ENCODE measurements at places on chromosomes 3 and 15.

DNA sequence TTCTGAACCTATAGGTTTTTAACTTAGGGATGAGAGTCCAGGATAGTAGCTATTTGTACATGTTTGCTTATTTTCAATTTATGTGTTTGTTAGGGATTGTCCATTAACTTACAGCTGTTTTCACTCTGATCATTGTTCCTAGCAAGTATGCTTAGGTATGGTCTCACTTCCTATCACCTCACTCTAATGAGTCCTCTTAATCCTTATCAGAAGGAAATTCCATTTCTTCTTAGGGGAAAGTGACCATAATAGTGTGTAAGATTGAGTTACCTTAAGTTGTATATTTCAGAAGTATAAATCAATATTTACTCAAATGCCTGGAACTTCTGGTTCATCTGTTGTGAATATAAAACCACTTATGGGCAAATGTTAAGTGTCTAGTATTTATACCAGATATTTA, 53.0 kb downstream of the PIAS1 start:
- no peak for DNase-seq

DNA sequence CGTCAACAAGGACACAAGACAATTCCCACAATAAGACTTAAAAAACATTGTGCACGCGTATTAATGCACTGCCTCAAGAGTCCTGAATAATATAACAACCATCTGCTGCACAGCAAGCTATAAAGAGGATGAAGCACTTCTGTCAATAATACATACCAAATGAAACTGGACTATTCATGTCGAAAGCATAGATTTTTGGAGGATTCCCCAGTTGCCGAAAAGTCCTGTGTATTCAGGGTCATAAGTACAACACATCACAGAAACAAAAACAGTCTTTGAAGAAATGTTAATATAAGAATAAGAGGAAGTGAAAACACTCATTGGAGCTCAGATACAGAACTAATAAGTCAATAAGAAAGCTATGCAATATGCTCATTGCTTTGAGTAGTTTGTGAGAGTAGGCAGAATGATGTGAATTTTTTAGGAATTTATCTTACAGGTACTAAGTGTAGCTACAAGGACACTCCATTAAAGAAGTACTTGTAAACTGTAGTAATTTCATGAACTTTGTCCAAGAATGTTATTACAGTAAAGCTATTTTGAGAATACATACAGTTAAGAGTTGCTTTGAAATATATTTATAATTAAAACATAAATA, 31.6 kb downstream of the CBLB start:
- peak; percentile 70 for DNase-seq

- DNase-seq, result no peak
Measured at GRCh38 chr3:52091586-52092270, 35.4 kb upstream of the DUSP7 start.

DNA sequence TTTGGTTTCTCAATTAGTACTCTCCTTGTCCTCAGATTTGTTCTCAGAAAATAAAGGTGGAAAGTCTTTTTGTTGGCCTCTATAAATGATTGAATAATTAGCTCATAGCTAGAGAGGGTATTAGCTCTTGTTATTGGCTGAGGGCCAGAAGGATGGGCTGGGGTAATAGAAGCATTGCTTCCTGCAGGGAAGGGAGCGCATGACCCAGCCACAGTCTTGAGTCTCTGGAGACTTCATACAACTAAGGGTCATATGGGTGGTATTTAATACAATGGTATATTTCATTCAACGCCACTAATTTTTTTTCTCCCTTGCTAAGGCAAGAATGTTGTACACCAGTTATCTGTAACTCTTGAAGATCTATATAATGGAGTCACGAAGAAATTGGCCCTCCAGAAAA, 8.4 kb downstream of the DNAJA4 start:
- DNase-seq, result no peak

DNA sequence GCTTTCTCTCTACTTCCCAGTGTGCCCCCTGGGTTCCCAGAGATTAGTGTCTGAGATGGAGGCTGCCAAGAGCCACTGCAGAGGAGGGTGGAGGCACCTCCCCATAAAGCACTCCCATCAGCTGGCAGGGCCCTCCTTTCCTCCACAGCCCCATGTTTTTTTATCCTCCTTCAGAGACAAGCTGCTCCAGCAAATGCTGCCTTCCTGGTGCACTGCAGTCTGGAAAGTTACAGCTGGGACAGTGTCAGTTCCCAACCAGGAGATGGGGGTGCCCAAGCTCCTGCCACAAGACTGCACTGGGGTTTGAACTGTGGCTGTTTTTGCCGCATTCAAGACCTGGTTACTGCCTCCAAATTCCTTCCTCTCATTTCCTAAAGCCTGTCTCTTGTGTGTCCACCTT, 206.1 kb downstream of the CADPS start:
- no peak for DNase-seq

DNA sequence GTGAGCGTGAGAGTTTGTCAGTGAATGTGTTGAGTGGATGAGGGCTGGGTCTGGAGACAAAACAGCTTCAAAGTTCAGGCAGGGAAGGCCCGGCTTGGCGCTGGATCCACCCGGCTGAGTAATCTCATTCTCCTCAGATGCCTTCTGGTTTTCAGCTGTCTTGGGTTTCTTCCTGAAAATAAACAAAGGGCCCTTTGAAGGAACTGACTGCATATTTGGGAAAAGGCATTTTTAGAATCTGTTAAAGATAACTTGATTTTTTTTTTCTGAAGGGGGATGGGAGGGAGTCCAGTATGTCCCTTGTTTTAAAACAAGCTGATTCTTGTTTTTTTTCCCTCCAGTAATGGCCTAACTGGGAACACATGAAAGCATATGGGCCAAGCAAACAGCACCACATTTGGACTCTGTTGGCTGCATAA, 86.4 kb downstream of the TIGIT start:
- DNase-seq, result no peak

- DNase-seq, result no peak
Measured at GRCh38 chr3:128873244-128874022, 6.0 kb upstream of the ACAD9 start.

GRCh38 chr3:192079098-192079497, 618.1 kb downstream of the PYDC2 start:
- DNase-seq, result no peak

DNA sequence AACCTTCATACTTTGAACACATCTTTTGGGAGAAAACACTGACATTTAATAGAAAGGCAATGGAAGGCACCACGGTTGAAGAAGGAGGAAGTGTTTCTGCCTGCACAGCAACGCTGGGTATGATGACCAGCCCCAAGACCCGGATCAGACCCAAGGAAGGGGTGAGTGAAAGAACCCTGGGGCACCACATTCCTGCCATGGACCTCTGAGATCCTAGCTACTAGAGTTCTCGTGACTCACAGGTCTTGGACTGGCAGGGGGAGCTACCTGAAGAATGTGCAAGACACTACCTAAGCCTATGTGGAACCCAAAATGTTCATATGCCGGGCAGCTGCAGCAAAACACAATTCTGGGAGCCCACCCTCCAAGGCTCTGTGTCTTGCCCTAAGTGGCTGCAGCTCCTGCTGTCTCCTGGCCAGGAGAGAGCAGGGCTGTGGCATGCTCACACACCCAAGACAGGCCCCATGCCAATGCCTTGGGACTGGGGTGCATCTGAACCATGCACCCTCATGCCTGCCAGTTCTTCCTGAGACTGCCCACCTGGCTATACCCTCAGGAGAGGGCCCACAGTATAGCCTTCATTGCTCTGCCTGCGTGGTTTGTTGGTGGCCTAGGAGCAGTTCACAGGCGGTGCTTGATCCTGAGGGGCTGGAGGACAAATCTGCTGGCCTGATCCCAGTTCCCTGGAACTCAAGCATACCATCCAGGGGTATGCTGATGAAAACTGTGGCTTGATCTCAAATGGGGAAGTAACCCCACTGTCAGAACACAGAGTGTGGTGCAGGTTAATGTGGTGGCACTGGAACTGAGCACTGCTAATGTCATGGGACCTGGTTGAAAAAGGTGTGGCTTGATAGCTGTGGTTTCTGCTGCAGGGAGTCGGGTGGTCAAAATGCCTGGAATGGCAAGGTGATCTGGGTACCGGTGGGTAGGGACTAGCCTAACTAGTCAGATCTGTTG, 353.3 kb upstream of the ARHGEF26 start:
- DNase-seq, result no peak

Measured in inflammatory macrophage treated with lipopolysaccharide for 4 hours (primary cell).